NCI-H1417 treated with DMSO at 0.1 percent for 48 hours (cell line): ENCODE measurements at places on chromosomes 3 and 15.

- no peak for DNase-seq
These were observed 53.4 kb downstream of the SRGAP3 start for GRCh38 chr3:9196020-9196419.

GRCh38 chr3:2578560-2578959 lies 479.9 kb downstream of the CNTN4 start:
- DNase-seq, result no peak

DNA sequence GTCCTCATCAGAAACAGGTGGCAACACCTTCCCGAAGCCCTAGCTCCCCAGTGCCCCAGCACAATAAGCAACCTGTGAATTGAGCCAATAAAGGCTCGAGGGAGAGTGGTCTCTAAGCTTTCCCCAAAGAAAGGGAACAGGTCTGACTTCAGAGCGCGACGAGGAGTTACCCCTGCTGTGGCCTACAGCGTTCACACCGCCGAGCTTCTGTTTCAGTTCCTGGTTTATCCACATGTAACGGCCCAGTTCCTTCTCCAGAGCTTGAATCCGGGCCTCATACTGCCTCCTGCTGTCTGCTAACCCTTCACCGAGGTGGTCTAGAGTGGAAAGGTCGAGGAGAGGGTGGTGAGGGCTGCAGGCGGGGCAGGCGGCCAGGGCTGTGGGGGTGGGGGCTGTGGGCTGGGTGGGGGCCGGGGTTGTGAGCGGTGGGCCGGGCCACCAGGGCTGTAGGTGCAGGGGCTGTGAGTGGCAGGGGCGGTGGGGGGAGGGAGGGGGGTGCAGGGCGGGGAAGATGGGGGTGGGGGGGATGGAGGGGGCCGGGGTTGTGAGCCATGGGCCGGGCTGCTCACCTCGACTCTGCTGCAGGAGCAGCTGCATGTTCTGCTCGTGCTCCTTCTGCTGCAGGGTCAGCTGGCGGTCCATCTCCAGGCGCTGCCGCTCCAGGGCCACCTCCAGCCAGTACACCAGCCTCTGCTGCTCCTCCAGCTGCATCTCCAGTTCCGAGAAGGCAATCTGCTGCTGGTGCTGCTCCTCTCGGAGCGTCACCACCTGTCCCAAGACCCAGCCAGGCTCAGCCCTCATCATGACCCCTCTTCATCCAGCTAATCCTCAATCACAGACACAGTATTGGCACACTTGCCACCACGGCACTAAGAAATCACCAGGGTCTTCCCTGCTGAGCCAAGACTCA lies 26.2 kb downstream of the KIF7 start:
- no peak for DNase-seq

DNA sequence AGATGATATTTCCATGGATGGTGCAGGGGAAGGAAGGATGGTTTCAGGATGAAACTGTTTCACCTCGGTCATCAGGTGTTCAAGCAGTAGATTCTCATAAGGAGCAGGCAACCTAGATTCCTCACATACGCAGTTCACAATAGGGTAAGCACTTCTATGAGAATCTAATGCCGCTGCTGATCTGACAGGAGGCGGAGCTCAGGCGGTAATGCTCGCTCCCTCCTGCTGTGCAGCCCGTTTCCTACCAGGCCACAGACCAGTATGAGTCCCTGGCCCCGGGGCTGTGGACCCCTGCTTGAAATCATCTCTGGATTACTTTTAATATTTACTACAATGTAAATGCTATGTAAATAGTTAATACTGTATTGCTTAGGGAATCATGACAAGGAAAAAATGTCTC lies 241.8 kb downstream of the ROBO2 start:
- DNase-seq, result no peak

GRCh38 chr3:65785065-65785645 lies 253.6 kb downstream of the MAGI1 start:
- peak; percentile 3 for DNase-seq

DNA sequence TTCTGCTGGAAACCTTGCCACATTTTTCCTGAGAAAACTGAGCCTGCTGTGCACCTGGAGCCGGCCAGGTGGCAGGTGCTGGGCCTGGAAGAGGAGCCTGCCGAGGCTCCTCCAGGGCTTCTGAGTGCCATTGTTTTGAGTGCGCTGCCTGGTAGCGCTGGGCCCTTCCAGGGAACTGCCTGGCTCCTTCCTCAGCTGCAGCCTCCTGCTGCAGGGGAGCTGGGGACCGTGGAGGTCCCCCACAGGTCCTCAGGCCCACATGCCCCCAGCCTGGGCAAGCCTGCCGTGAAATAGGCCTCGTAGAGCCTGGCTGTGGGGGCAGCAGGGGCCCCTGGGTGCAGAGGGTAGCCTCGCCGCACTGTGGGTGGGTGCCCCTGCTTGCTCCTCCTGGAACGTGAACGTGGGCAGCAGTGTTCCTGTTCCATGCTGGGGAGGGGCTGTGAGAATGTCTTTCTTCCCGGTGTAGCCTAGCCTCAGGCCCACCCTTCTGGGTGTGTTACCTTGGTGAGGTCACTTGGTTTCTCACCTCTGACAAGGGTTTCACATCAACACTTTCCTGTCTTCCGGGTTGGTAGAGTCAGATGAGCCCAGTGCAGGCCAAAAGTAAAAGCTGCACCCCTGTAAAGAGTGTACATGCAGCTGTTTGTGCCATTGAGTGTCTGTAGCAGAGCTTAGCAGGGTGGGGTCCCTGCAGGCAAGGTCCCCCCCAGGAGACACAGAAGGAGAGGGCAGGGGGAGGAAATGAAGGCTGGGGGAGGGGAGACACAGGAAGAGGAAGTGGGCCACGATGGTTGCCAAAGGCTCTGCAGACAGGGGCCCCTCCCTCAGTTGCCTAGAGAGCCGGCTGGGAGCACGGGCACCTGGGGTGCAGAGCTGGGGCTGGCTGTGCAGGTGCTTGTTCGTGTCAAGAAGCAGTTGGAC lies 34.5 kb downstream of the KLF13 start:
- peak; percentile 58 for DNase-seq

- DNase-seq, result no peak
These were observed 156.9 kb downstream of the SUCNR1 start for GRCh38 chr3:152030320-152030719.

DNA sequence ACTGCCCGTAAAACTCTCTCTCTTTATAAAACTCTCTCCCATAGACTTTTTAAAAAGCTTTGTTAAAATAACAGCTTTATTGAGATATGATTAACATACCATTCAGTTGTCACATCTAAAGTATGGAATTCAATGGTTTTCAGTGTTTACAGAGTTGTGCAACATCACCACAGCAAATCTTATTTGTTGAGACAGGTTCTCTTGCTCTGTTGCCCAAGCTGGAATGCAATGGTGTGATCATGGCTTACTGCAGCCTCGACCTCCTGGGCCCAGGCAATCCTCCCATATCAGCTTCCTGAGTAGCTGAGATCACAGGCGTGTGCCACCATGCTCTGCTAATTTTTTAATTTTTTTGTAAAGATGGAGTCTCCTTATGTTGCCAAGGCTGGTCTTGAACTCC lies 35.9 kb upstream of the TRAK1 start:
- no peak for DNase-seq

DNA sequence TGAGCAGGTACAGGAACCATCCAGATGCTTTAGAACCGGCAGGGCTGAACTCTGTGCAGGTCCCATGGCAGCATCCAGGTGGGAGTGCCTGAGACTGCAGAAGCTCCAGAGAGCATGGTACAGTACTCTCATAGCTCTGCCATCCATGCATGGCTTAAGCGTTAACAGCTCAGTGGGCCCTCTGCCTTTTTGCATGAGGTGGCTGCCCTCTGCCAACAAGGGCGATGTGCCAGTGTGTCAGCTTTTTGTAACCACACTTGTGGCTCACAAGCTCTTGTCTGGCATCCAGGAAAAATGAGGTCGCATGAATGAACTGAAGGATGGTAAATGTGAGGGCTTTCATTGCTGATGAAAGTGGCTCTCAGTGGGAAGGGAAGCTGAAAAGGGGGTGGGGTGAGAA lies 950.1 kb downstream of the DIPK2A start:
- no peak for DNase-seq

GRCh38 chr3:69445498-69445897 lies 59.6 kb upstream of the FRMD4B start:
- DNase-seq, result no peak

- no peak for DNase-seq
These were observed 12.3 kb upstream of the DENND4A start for GRCh38 chr15:65804252-65804931.

GRCh38 chr3:190747571-190747970 lies 114.9 kb downstream of the GMNC start:
- no peak for DNase-seq

GRCh38 chr15:71325481-71325880 lies 210.2 kb downstream of the THSD4 start:
- no peak for DNase-seq

- no peak for DNase-seq
These were observed 12.4 kb upstream of the TTBK2 start for GRCh38 chr15:42932833-42933515.

DNA sequence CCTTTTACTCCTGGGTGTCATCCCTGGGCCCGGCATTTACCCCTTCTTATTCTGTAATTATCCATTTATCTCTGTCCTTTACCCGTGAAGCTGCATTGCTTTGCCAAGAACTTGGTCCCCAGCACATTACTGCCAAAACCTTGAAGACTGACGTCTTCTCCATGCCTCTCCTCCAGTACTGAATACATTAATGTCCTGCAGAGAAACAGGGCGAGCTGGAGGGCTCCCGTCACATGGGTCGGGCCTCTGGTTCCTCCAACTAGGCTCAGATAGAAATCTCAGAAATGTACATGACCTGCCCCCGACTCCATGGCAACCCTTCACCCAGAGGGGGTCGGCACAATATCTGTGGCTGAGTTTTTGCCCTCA lies 445 bp downstream of the EFCAB12 start:
- DNase-seq, result no peak

DNA sequence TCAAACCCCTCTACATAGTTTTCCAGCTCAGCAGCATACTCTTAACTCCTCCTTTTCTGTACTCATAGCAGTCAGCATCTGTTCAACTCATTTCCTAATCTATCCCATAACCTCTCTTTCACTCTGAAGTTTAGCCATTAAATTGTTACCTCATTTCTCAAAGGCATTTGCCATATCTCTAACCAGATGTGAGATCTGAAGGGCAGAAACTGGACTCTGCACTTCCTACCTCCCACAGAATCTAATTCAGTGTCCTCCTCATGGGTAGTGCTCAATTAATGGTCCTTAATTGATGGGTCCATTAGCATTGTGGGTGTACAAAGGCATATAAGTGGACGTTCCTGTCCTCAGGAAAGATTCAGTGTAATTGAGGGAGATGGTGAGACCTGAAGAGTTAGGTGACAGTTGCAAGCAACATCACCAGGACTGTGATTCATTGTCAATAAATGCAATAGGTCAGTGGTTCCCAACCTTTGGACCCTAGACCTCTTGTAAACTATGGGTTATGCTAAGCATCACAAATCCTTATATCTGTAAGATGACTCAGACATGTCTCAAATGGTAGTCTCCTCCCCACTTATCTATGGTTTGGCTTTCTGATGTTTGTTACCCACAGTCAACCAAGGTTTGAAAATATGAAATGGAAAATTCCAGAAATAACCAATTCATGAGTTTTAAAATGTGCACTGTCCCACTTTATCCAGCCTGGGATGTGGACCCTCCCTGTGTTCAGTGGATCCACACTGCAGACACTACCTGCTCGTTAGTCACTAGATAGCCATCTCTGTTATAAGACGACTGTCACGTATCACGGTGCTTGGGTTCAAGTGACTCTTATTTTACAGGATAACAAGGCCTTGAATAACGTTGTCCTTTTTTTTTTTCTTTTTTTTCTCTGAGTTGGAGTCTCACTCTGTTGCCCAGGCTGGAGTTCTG lies 25.0 kb upstream of the UACA start:
- no peak for DNase-seq

- DNase-seq, result no peak
These were observed 16.5 kb upstream of the ATP2B2 start for GRCh38 chr3:10521772-10522441.

DNA sequence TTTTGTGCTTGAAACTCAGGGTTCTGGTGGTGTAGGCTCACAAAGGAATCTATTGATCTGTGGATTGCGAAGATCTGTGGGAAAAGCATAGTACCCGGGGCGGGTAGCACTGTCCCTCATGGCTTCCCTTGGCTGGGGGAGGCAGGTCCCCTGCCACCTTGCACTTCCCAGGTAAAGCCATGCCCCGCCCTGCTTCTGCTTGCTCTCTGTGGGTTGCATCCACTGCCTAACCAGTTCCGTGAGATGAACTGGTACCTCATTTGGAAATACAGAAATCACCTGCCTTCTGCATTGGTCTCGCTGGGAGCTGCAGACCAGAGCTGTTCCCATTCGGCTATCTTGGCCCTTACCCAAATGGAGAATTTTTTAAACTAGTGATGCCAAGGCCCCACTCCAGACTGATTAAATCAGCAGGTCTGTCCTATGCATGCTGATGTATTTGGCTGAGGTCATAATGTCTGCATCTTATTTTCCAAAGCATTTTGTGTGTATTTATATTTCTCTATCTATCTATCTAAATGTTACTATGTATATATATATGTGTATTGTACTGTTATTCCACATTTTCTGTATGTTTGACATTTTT lies 65.5 kb upstream of the SLC7A14 start:
- DNase-seq, result no peak

- DNase-seq, result no peak
These were observed 16.2 kb downstream of the CEP152 start for GRCh38 chr15:48794697-48795134.

DNA sequence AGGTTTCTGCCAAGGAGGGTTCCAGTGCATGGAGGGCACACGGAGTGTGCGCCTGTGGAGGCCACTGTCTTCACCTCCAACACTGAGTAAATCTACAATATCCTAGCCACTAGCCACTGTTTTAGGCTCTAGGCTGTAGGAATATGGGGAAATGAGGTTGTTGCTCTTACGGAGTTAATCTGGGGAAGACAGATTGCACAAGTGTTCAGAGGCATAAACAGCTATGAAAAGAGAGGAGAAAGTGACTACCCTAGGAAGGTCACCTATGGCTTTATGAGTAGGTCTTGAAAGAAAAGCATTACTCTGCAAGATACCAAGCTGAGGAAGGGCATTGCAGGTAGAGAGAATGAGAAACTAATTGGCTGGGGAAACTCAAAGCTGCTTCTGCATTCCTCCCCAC lies 85.7 kb downstream of the CYP19A1 start:
- no peak for DNase-seq

- DNase-seq, result no peak
These were observed 145.0 kb downstream of the CMSS1 start for GRCh38 chr3:99962703-99963102.

DNA sequence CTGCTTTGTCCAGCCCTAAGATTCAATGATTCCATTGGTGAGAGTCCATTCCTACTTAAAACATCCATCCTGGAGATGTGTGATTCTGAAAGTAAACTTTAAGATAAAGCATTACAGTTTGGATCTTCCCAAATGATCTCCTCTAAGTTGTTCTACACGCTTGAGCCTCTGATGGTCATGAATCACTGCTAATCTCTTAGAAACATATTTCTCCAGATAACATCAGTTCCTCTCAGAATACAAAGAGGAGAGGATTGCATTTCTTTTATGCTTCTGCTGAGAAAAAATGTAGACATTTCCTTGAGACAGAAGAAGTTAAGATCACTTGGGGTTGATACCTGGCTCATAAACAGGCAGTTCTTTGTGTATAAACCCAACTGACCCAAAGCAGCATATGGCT lies 281.2 kb upstream of the DPH6 start:
- DNase-seq, result no peak

GRCh38 chr3:111668888-111669488 lies 73.8 kb upstream of the ZBED2 start:
- peak; percentile 30 for DNase-seq
